T-helper 1 cell (primary cell): ENCODE measurements at places on chromosomes 12 and 14.
A peak's percentile ranks its signal among the peaks of the same experiment; 100 is the strongest.

GRCh38 chr12:57735198-57735855 is 3.2 kb downstream of the AGAP2 start:
- DNase-seq: no peak

- DNase-seq: no peak
These were observed 310.2 kb downstream of the MDGA2 start for GRCh38 chr14:47365233-47365632.

GRCh38 chr12:105499205-105499604 is 168.7 kb downstream of the C12orf75 start:
- DNase-seq: no peak

GRCh38 chr12:116864371-116865160 is 16.7 kb downstream of the HRK start:
- DNase-seq: no peak

DNA sequence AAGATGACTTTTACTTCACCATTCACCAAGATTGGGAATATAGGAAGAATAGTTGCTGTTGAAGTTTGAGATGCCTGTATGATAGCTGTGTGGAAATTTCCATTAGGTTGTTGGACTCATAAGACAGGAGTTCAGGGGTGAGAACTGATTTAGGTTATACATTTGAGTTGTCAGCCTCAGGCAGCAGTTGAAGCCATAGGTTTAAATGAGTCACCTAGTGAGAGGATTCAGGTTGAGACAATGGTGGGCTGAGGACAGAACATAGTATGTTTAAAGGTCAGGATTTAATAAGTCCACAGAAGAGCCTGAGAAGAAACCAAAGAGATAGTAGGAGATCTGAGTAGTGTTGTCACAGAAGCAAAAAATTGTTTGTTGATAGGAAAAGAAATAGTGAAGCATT is 63.6 kb upstream of the MON2 start:
- no peak for DNase-seq

- no peak for DNase-seq
These were observed 3.8 kb downstream of the POMT2 start for GRCh38 chr14:77316872-77317301.

DNA sequence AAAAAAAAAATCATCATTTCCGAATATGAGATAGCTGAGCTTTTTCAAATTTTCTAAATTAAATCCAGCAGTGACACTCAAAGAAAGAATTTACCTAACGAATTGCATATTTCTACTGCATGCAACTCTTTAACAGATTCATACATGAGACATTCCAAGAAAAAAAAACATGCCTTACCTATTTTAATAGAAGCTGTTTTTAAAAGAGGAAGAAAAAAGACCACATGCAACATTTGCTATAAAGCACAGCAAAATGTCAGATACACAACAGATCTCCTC is 18.5 kb downstream of the CORO1C start:
- no peak for DNase-seq

DNA sequence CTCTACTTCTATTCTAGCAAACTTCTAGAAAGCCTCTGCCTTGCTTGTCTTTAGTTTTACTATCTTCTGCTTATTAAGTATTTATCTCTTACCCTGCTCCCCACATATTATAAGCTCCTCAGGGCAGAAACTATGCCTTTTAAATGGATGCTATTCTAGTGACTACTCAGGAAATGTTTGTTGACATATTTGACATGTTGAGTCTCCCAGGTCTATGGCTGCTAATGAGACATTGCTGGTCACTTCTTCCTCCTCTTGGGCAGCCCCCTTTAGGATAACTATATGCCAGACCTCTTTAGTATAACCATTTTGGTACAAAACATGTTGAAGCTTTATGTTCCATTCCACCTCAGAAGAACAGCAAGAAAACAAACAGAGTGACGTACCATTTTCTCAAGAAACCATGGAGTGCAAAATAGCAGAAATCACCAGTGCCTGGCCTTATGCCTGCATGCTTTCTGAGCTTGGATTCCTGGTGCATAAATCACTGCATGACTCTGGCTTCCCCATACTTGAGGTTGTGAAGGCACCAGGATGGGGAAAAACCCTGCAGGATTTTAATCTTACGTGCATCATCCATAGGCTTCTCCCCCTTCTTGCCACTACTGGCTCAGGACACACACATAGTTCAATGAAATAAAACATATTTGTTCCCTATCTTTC is 202.6 kb downstream of the TMX1 start:
- DNase-seq: no peak

- DNase-seq: no peak
These were observed 124.2 kb downstream of the NPAS3 start for GRCh38 chr14:33062881-33063280.

- DNase-seq: no peak
These were observed 176.9 kb downstream of the MON2 start for GRCh38 chr12:62643486-62643885.

DNA sequence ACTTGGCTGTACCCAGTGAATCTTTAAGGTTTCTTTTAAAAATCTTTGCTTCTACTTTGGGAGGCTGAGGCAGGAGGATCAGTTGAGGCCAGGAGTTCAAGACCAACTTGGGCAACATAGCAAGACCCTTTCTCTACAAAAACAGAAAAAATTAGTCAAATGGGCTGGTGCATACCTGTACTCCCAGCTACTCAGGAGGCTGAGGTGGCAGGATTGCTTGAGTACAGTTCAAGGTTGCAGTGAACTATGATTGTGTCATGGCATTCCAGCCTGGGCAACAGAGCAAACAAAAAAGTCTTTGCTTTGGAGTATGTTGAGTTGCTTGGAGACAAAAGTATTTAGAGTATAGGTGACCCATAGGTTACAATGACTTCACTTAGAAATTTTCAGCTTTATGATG is 6.2 kb upstream of the DDX55 start:
- DNase-seq: no peak

GRCh38 chr12:108115123-108116121 is 13.7 kb upstream of the WSCD2 start:
- DNase-seq: no peak

GRCh38 chr12:80000831-80001230 is 65.9 kb upstream of the PPP1R12A start:
- DNase-seq: no peak

DNA sequence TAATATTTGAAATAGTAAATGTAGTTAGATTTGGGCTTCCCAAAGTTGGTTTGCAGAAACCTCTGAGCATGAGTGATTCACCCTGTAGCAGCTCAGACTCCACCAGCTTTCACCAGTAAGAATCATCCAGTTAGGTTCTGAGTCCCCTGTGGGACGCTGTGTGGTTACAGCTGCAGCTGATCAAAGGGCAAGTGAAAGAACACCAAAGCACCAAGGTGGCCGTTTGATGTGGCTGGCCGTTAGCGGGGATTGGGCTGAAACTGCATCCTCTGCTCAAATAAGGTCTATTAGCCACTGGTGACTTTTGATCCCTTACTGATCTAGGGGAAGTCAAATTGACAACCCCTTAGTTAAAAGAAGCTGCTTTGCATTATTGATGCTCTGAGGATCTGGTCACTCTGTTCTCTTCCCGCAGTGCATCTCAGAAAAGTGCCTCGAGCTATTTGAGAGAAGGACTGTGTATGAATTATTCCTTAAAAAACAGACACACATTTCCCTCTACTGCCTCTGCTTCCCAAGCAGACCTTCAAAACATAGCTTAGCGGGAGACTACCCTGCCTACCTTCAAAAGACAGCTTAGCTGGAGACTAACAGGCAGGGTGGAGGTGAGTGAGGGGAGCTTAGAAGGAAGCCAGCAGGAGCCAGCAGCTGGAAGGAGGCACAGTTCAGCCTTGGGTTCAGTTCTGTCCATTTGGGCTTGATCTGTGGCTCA is 3.7 kb downstream of the ABHD12B start:
- peak; percentile 33 for DNase-seq

DNA sequence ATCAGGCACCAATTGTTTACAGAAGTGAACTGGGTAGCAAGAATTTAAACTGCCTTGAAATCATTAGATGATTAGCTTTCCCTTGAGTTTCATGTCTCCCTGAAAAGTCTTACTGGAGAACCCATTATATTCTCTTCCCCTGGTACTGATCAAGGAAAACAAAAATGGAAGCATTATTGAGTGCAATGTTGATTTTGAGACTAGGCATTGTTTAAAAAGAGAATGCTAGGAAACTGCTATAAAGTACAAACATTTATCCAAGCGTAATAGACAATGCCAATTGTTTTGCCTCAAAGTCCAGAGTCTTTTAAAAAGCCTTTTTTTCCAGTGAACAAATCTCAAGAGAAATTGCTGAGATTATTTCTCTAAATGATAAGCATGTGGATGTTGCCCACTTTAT is 197.0 kb downstream of the CCER1 start:
- DNase-seq: no peak

- DNase-seq: no peak
These were observed 66.3 kb downstream of the VRK1 start for GRCh38 chr14:96863327-96863985.

- no peak for DNase-seq
These were observed 1.5 kb upstream of the B3GNT4 start for GRCh38 chr12:122202017-122202416.
